Cortex of kidney (tissue), 1 donor: ENCODE measurements at places on chromosomes 2 and 18.

GRCh38 chr2:128404709-128405466 is 86.2 kb upstream of the HS6ST1 start:
- DNase-seq: no peak

DNA sequence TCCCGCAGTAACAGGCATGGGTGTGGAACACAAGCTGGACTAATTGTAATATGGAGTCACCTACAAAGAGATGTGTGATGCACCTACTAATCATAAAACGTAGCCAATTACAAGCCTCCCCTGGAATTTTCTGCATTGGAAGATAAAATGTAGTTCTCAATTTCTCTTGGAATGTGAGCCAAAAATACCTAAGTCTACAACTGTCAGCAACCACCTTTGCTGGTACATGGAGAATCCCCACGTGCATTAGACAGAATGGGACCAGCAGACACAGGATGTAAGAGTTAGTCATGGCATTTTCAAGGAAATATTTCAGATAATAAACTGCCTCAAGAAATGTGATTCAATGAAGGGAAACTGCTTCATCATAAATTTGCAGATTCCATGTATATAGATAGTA is 85.6 kb upstream of the DCC start:
- DNase-seq: no peak

DNA sequence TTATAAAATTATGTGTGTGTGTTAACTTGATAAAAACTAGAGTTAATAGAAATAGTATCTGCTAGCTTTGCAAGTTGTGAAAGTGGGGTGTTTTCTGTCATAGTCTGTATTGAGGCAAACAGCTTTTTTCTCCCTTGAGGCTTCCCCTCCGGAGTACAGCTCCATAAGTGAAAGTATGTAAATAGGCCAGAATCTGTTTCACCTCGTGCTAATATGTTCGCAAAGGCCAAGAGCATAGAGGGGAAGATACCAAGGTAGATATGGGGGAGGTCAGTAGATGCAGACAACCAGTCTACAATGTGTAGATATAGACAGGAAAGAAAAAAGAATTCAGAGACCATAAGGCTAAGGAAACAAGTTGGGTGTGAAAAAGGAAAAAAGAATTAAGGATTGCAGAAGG is 72.9 kb downstream of the PTRHD1 start:
- DNase-seq: no peak

GRCh38 chr18:36377626-36378025 is 80.1 kb downstream of the FHOD3 start:
- DNase-seq: no peak
